ENCODE measurements at places on chromosomes 3 and 15. TPM values are rescaled to one million over a fixed set of nuclear protein-coding genes. Genes with fewer than 3 reads are reported as not detected.
A peak's percentile ranks its signal among the peaks of the same experiment; 100 is the strongest.

Gene RASGRF1
- not detected for total RNA-seq

Gene SERPINI2
- total RNA-seq: not detected

Gene GOLGA6A
- total RNA-seq: not detected

Gene SPATA12
- total RNA-seq: not detected

Gene ST8SIA2
- total RNA-seq: not detected

Gene ZKSCAN7
- 13.2 TPM for total RNA-seq

Gene CHL1
- 2.1 TPM for total RNA-seq

Gene CAV3
- total RNA-seq: not detected

Gene CCDC9B
- total RNA-seq: 38.0 TPM

- no peak for DNase-seq
Measured at GRCh38 chr15:100193277-100193860, 148.4 kb downstream of the ADAMTS17 start.

DNA sequence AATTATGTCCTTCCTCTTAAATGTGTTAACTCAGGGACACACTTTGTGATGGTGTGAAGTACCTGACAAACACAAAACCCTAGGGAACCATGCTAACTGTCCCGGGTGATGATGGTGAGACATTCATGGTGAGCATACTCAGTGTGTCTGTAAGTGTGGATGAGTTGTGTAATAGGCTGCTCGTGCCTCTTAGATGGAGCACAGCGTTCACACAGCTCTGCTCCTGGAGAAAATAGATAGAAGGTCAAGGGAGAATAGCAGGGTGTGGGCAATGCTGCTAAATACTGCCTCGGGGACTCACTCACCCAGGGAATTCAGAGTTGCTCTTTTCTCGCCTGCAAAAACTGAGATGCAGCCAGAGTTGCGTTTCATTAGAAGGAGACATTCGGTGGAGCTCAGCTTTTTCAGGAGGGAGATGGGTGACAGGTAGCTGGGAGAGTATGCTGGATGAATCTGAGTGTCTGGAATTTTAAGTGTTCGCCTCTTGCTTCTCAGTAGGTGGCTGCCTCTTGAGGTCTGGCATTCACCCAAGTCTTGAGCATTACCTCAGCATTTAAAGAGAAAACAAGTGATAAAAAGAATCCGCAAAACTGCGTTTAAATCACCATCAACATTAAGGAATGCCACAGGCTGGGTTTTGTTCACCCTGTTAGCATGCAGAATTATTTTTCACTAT lies 813.2 kb downstream of the AGBL1 start:
- DNase-seq: peak; percentile 97

DNA sequence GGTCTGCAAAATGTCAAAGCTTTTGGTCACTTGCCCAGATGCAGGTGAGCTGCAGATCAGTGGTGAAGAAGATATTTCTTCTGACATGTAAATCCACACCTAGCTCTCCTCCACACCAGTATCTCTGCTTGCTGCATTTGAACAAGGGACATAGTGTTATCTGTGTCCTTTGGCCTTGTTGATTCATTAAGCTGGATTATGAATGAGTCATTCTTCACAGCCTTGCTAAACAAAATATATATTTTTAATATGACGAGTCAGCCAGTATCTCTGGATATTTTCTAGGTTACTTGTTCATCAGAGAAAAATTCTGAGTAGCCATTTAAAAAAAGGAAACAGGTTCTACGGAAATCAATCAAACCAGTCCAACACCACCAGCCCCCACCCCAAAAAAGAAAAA lies 190.6 kb upstream of the ADAMTS9 start:
- peak; percentile 39 for DNase-seq

GRCh38 chr3:45029661-45030060 lies 3.6 kb downstream of the CLEC3B start:
- peak; percentile 88 for DNase-seq

GRCh38 chr3:37816271-37816670 lies 45.4 kb upstream of the CTDSPL start:
- no peak for DNase-seq

- no peak for DNase-seq
Measured at GRCh38 chr3:33590541-33590940, 127.5 kb downstream of the CLASP2 start.

DNA sequence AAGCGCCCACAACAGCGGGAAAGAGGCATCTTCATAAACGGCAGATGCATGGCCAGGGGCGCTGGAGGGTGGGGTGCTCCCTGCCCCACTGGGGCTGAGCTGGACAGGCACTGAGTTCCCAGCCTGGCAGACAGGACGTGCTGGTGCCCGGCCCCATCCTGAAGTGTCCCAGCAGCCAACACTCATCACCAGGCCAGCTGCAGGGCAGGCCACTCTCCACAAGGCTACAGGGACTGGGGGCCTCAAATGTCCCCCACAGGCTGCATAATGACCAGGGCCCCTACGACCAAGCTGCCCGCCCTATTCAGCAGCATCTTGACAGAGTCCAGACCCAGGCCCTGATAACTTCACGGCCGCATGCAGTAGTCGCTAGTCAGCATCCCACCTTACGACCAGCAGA lies 124.1 kb upstream of the IQSEC1 start:
- no peak for DNase-seq

DNA sequence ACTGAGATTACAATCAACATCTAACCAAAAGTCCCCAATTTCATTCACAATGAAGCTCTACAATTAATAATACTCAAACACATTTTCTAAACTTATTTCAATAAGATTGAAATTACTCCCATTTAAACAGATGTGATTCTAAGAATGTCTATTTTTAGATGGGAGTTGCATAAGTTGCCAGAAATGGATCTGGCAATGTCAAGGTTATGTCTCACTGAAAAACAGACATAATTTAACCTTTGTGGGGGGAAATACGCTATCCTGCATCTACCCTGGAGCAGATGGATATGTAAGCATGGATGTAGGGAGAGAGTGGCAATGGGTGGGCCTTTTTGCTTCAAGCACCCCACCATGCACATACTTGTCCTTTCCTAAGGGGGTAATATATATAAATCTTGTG lies 6.7 kb upstream of the EIF1B start:
- DNase-seq: no peak

GRCh38 chr3:127038466-127038865 lies 55.6 kb downstream of the PLXNA1 start:
- no peak for DNase-seq

DNA sequence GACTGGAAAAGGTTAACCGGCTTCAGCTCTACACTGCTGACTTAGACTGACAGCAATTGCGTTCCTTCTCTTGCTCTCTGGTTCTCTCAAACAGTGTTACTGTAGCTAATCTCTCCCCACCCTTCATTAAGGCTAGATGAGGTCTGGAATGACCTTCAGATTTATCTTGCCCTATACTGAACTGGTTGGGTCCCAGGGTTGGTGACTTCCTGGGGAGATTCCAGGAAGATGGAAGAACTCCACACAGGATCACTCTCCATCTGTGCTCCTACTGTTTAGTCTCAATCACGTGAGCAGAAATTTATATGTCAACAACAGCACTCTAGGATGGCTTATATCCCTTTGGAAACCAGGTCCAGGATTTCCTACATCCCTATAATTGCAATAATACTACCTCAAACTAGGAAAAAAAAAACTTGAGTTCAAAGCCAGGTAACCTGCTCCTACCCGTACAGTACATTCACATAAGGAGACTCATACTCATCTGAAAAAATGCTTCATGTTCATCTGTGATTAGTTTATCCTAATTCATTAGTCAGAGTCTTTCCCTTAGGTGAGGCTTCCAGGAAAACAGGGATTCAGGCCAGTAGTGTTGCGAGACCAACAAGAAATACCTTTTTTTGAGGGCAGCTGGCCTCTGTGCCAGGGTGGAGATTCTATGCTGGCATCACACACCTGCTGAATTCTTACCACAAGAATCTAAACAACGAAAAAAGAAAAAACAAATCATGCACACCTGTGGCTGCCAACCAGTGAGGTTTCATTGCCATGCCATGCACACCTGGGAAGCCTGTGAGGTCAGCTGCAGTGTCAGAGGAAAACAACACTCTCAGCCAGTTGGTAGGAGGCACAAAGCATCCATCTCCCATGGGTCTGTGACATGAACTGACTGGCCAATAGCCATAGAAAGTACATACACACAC lies 297.3 kb downstream of the MECOM start:
- no peak for DNase-seq

GRCh38 chr15:48641416-48641815 lies 4.1 kb downstream of the FBN1 start:
- DNase-seq: peak; percentile 58

- DNase-seq: peak; percentile 3
Measured at GRCh38 chr15:80925597-80926059, 64.0 kb downstream of the MESD start.

DNA sequence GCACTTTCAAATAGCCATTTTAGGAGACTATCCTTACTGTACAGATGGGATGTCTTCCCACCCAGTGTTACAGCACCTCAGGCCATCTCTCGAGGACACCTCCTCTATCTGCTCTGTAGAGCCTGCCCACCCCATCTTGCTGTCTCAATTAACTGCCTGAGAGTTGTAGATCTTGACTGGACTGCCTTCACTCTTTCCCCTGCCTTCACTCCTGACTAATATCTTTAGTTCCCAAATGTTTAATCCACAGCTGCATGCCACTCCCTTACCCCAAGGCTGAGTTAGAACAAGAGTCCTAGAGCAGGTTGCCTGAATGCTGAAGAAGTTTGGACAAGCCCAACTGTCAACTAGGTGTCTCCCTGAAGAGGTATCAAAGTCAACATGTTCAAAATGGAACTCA lies 1.3 kb upstream of the PP2D1 start:
- DNase-seq: no peak

GRCh38 chr15:60243769-60244168 lies 154.0 kb downstream of the ANXA2 start:
- no peak for DNase-seq

GRCh38 chr3:154872074-154872473 lies 208.0 kb upstream of the MME start:
- no peak for DNase-seq

DNA sequence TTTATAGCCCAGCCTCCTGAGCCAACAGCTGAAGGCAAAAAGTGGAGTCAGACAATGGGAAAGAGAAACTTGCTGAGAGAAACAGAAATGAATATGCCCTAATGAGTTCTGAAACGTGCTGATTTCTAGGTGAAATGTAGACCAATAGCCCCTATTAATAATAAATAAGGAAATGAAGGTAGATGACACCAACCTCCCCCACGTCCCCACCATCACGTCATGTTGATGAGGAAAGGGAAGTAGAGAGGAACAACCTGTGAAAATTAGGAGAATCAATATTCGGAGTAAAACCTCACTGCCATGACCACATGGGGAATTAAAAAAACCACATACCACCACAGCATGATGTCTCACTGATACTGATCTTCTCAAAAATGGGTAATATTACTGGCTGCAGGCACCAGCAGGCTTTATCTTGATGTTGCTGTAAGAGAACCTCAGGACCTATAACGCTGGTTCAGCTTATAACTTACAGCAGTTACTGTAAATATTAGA lies 64.0 kb downstream of the KAT2B start:
- no peak for DNase-seq

- DNase-seq: no peak
Measured at GRCh38 chr3:155407971-155408370, 114.5 kb upstream of the STRIT1 start.

DNA sequence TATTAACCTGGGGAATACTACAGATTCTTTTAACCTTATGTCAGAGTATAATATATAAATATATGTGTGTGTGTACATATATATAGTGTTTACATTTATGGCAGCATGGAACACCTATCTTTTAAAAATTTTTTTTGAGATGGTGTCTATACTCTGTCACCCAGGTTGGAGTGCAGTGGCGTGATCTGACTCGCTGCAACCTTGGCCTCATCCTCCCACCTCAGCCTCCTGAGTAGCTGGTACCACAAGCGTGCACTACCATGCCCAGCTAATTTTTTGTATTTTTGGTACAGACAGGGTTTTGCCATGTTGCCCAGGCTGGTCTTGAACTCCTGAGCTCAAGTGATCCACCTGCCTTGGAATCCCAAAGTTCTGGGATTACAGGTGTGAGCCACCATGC lies 18.5 kb upstream of the ERICH6 start:
- no peak for DNase-seq

DNA sequence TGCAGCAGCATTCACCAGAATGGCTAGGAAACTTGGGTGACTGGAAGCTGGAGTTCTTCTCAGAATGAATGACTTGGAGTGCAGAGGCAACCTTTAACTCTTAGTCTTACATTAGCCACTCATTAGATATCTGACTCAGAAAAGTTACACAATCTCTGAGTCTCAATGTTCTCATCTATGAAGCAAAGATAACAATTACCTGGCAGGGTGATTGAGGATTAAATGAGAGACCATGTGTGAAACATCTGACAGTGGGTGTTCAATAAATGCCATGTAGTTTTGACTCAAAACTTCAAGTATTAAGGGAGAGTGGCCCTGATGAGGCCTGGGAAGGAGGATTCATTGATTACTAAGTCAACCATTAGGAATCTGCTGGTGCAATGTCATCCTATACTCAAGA lies 48.3 kb downstream of the MRPL3 start:
- peak; percentile 55 for DNase-seq

GRCh38 chr3:34858067-34858660 lies 781.2 kb upstream of the ARPP21 start:
- no peak for DNase-seq

GRCh38 chr15:93235926-93236780 lies 147.1 kb upstream of the RGMA start:
- no peak for DNase-seq

DNA sequence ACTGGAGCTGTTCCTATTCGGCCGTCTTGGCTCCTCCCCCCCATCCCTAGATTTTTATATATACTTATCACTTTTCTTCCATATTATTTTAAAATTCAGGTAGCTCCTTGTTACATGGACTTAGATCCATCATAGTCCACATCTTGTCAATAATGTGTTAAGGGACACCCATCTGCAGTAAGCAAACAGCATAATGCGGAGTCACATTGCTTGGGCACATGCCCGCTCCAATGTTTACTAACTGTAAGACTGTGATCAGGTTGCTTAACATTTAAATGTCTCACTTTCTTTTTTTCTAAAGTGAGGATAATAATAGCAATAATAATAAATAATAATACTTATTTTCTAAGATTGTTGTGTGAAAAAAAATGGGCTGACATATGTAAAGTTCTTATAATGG lies 303.2 kb upstream of the SOX14 start:
- DNase-seq: no peak

DNA sequence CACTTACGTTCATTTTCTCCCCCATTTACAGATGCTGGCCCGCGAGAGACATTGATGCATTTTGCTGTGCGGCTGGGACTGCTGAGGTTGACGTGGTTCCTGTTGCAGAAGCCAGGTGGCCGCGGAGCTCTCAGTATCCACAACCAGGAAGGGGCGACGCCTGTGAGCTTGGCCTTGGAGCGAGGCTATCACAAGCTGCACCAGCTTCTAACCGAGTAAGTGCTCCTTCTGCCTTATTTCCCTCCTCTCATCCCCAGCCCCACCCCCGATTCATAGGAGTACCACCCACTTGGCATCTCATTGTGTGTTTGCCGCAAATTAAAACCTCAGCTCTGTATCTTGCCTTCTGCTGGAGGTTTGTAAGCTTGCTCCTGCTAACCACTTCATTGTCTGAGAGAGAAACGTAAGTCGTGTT lies 163.3 kb downstream of the AKAP13 start:
- no peak for DNase-seq

DNA sequence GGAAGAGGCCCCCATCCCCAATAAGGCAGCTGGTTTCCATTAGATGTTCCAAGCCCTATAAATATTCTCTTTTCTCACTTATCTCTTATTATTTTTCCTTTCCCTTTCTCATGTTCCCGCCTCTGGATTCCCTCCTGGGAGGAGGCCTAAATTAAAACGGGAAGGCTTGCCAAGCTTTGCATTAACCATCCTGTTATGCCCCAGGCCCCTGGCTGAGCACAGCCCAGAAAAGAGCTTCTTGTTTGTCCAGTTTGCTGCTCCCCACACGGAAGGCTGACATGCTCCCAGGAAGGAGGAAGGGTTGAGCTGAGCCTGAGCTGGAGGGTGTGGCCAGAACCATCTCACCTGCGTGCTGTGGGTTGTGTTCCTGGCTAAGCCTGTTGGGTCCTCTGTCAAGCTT lies 63.1 kb upstream of the BOC start:
- DNase-seq: no peak
